Fibroblast of skin of back (primary cell): ENCODE measurements at places on chromosomes 1 and 21.

DNA sequence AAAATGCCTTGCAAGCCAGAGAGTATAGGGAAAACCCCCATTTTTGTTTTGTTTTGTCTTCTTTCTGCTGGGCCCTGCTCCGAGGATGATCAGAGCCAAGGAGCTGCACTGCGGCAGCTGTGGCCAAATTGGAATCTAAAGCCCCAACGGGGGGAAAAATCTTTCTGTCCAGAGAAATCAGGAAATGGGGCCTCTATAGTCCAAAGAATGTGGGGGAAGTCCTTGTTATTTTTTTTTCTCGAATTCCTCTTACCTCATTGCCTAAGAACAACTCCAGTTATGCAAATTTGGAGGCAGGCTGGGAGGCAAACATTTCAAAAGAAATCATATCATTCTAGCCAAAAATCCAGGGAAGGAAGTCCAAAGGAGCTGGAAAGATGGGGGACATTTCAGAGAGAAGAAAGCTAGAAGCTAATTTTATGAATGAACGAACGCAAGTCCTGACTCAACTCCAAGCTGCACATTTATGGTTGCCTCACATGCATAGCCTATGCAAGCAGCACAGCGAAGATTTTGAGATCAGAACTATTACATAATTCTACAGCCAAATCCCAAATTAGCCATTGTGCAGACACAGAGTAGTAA, 263.2 kb downstream of the KCTD3 start:
- DNase-seq: no peak

- peak; percentile 9 for DNase-seq
These were observed 530.5 kb downstream of the PTBP2 start for GRCh38 chr1:97252076-97252475.

GRCh38 chr1:62528015-62528414, 69.3 kb upstream of the ANGPTL3 start:
- DNase-seq: no peak

- peak; percentile 52 for DNase-seq
These were observed 316.9 kb upstream of the SGIP1 start for GRCh38 chr1:66217021-66217420.

DNA sequence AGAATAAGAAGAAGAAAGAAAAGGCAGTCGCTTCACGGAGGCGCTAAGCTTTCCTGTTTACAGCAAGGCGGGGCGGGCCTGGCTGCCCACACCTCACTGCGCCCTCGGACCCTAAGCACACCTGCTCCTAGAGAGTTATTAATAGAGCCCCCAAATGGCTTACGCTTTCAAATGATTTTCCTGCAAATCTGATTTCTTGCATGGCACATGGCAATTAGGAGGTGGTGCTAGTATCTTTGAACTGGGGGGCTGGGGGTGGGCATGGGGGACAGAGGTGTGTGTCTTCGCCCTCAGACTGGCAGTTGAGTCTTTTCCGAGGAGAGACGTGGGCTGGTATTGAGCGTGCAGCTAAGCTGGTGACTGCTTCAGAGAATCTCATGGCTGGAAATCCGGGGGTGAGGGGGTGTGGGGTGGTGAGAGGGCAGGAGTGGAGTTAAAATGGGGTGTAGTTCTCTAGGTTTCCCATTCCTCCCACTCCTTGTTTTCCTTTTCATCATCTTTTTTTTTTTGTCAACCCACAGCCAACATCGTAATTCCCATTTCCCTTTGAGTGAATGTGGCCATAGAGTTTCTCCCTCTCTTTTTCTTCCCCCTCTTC, 1.3 kb downstream of the S1PR1 start:
- no peak for DNase-seq

GRCh38 chr1:175400766-175401165, 208.2 kb upstream of the KIAA0040 start:
- no peak for DNase-seq

DNA sequence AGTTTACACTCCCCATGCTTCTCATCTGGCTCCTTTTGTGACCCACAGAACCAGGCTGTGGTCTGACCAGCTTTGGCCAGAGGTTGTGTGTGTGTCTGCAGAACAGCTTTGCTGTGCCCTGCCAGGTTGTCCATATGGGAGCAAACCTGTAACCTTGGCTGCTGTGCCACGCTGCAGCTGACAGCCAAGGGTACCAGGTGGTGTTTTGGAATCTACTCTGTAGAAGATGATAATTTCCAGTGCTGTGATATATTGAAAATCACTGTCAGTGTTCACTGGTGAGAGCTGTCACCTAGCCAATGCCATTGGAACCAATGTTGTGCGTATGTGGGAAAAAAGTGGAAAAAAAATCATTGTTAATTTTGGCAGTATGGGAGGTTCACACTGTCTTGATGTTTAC, 18.2 kb downstream of the CENPF start:
- no peak for DNase-seq

DNA sequence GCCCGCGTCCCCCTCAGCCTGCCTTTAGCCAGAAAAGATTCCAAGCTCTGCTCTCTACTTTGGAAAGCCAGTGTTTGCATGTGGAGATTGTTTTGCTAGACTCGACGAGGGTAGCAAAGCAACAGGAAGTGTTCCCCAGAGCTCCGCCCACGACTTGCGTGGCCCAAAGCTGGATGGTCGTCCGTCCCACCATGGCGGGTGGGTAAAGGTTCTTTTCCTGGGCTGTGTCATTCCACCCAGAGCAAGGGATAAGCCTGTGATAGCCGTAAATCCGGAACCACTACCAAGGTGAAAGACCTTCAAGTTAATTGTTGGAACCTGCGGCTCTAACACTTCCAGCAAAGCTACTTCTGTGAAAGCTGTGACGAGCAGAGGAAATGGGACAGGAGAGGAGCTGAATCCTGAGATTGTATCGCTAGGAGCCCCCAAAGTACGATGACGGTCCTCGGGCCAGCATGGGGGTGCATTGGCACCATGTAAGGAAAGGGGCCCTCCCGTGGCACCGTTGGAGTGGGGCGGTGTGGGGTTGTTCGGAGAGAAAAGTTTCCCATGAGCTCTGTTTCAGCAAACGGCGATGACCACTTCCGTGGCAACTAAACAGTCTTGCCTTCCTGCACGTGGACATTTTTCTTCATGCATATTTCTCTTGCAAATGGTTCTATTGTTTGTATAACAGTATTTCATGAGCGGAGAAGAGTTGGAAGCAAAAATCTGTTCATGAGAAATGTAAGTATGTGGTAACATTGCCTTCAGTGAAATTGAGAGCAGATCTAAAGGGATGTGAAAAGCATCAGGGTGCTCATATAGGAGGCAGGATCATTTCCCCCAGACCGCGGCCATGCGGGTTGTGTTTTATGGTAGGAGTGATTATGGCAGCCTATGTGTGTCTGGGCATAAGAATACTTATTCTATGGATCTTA, 8.4 kb downstream of the MX2 start:
- DNase-seq: no peak

DNA sequence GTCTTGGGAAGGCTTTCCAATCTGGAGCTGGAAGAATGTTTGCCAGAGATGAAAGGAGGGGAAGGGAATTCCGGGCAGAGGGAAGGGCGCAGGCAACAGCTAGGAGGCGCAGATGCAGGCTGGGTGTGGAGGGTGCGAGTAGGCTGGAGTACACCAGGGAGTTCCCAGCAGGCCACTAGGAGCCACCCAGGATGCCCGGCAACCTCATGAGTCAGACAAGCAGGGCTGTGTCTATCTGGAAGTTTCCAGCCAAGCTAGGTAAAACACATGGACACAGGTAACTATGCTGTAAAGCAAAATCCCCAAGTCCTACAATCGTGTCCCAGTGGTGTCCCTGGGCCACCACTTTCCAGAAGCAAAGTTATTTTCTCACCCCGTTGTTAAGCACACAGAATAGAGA, 990 bp upstream of the NBL1 start:
- no peak for DNase-seq

DNA sequence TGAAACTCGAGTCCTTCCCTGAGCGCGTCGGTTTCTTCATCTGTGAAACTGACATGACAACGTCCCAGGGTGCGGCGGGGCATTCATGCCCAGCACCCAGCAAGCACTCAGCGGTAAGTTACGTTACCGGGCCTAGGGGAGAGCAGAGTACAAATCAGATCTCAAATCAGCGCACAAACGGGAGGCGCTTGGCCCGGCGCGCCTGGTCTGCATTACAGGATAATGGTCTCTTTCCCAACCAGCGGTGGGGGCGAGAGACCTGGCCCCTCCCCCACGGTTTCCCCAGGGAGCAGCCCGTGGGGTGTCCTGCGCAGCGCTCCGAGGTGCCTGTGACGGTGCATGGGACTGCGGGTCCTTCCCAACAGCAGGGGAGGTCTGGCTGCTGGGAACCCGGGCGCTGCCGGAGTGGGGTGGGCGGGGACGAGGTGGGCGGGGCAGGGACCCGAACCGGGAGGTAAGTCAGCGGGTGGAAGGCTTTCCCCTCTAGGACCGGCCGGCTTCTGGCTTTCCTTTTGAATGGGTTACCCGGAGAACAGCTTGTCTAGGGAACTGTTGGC, 1.0 kb downstream of the TMEM51 start:
- no peak for DNase-seq

DNA sequence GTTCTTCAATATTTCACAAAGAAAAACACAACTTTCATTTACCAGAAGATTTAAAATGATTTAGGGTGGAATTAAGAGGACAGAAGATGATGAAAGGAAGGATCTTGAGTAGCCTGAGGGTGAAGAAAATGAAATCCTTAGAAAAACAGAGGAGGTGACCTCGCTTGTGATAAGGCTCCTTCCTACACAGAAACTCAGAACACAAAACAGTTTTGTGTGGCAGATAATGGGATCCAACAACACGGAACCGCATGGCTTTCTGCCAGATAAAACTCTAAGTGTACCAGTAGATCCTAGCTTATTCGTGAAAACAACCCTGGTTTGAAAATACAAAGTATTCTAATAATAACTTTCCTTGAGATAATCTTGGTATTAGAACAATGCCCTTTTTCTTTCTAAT, 74.0 kb upstream of the EXO1 start:
- no peak for DNase-seq

- DNase-seq: peak; percentile 63
These were observed 2.9 kb downstream of the C1QA start for GRCh38 chr1:22639286-22639685.

- DNase-seq: no peak
These were observed at the start of gene TFF2 for GRCh38 chr21:42350927-42351426. Gene TFF2, minus strand, starts transcription at chr21:42350994. Its CDS starts 37 bp downstream, at chr21:42350957.

DNA sequence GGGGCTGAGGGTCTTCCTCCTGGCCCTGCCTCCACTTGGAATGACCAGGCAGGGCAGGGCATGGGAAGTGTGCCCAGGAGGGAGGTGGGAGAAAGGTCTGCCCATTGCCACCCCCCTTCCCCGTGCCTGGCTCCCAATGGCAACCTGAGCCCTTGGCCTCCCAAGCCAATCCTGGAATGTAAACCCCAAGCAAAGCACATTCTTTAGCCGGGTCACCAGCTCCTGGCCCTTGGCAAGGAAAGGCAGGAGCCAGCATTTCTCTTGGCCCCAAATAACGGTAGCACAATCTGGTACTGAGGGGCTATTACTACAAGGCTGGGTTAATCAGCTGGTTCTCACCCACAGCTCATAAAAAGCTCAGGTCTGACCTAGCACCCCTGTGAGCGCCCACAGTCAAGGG, 6.9 kb upstream of the NUAK2 start:
- no peak for DNase-seq

DNA sequence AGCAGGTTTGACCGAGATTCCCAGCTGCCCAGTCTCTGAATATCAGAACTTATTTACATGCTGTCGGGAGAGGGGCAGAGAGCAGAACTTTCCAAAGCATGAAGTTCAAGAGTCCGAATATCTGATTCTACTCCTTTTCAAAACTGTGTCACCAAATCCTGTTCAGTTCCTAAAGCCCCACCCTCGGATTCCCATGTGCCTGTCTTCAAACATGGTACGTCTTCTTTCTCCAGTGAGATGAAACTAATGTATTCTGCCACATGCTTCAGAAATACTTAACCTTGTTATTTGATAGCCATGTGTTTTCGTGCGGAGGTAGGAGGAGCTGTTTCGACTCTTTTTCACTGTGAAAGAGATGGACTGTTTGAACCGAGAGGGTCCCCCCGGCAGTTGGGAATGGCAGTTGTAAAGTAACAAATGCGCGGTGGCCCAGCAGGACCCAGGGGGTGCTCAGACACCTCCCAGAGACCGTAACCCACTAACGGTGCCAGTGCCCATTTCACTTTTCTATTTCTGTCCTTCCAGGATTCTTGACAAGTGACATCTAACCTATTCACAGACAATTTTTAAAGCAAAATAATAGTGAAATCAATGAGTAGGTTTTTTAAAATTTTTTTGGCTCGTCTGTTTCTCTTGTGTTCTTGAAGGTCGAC, 67.2 kb downstream of the ZBTB18 start:
- no peak for DNase-seq

- no peak for DNase-seq
These were observed 12.0 kb upstream of the GPR153 start for GRCh38 chr1:6272868-6273267.

DNA sequence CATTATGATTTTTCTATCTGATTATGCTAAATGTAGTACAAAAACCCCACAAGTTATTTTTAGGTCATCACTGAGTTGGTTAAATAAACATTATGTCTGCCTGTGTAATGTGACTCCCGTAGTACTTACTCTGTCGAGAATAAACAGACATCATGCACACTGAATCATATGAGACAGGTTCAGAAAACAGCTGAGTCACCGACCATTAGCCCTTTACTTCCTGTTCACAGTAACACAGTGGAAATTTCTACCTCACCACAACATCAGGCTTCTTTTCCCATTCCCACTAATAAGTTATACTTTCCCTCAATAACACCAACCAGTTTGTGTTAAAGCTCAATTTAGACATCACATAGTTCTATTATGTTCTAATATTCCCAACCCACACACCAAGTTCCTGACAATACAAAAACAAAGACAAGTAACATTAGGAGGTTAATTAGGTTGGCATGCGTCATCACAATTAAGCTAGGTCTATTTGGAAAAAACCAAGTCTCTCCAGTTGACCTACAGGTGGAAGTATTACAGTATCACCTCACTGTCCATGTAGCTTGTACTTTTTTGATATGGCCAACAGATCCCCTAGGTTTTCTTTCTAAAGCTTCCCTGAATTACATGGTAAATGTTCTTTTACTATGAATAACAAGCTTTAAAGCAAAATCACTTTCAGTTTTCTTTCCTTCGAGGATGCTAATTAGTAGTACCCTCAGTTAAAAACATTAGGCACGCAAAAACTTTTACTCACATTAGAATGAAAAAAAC, 154.2 kb downstream of the EIF4G3 start:
- DNase-seq: peak; percentile 99

DNA sequence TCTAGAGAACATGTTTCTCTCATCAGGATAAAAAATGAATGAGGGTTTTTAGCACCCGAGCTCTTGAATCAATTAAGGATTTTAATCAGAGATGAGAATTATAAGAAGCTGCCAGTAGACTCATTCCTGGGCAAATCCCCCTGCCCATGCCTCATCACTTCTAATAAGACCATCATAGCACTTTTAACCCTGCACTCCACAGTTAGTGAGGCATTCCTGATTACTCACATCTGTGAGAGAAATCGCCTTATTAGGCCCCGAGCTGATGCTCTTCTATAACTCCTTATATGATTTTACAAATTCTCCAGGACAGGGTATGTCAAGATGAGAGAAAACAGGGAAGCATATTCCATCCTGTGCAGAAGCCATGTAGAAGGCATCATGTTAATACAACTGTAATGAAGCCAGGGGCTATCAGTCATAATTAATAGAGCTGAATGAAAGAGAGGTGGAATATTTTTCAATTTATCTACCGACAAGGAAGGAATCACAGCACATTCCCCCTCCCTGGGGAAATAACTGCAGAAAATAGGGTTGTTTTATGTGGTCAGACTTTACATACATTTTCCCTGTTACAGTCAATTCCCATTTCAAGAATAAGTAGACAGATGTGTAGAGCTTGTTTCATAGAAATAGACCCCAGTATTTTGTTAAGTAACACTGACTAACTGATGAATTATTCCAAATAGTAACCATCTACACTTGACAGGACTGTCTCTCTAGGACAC, 272.7 kb downstream of the HHIPL2 start:
- DNase-seq: peak; percentile 45

- no peak for DNase-seq
These were observed 13.0 kb downstream of the EDARADD start for GRCh38 chr1:236407059-236407458.
